ENCODE measurements at places on chromosomes 16 and 17.

GRCh38 chr17:83062818-83063671, 16.4 kb upstream of the METRNL start:
- no peak for DNase-seq

DNA sequence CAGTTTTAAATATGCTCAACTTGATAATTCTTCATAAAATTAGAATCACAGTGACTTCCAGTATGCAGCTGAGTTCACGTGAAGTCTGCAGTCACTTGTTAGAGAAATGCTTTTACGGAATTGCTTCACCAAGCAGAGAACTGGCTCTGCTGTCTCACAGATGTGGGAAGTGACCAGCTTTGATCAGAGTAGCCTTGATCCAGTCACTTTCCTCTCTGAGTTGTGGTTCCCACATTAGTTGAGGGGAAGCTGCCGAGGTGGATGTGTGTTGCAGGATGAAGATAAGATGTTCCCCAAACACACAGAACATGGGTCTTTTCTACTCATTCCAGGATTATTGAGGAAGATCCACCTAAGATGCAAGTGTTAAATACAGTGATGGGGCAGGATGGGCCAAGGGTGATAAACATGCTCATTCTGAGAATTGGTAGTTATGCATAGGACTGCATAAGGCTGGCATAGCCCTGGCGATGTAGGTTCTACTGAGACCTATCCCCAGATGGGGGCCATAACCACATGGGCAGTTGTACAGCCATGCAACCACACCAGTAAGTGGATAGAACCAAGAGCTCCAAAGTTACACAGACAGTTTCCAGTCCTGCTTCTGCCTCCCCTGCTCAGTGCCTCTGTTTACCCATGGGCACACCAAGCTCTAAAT, 168.9 kb upstream of the MAF start:
- no peak for DNase-seq

DNA sequence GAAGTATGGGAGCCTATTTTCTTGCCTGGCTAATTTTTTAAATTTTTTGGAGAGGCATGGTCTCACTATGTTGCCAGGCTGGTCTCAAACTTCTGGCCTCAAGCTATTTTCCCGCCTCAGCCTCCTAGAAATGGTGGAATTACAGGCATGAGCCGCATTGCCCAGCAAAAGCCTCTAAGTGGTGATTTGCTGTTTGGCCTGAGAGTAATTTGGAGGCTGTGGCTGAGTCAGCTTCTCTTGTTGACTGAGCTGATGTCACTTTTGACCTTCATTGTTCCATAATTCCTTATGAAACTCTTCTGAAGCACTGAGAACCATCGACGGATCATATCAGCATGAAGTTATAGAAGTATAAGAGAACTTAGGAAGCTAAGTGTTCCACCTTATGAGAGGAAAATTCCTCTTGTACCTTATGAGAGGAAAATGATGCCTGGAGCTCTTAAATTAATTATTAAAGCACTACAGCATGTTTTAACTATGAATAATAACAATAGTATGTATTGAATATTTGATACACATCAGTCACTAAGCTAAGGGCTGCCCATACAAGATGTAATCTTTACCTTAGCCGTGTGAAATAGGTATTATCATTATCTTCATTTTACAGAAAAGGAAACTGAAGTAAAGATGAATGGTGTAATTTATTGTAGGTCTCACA, 220.8 kb upstream of the MON1B start:
- peak; percentile 22 for DNase-seq

- no peak for DNase-seq
Observed at GRCh38 chr16:81460075-81460474, 15.5 kb downstream of the CMIP start.

- DNase-seq = peak; percentile 11
Observed at GRCh38 chr16:78677181-78677731, 577.8 kb downstream of the WWOX start.

All from cardiac fibroblast (primary cell).